ENCODE measurements at places on chromosomes 3 and 15.

- no peak for DNase-seq
Observed at GRCh38 chr3:52561028-52561747, 24.8 kb downstream of the UQCC5 start.

DNA sequence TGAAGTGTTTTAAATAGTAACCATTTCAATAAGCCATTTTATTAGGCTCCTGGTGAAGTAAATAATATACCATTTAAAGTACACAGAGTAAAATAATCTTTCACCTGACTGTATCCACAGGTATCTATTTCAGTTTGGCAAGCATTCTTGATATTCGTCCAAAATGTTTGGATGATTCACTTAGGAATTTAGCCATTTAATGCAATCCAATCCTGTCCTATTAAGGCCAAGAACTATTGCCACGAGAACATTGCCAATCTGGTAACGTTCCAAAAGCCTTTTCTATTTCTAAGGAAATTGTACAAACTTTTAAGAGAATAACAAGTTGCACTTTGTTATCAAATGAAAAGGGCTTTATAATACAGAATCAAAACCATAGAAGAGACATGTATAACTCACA lies 209.8 kb upstream of the THRB start:
- no peak for DNase-seq

DNA sequence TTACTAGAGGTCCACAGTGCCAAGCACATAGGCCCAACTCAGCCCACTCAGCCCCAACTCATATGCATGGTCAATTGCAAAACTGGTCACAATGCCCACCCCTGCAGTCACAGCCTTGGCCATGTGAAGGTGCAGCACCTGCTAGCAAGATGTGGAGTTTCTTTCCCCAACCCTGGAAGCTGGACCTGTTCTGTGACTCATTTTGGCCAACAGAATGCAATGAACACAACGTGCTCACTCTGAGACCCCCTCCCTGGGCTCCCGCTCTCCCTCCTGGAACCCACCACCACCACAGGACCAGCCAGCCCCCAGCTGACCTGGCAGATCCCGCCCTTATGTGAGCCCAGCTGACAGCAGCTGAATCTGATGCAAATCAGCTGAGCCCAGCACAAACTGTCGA lies 34.4 kb downstream of the ALDH1L1 start:
- DNase-seq = no peak

- no peak for DNase-seq
Observed at GRCh38 chr3:27923349-27924068, 201.4 kb upstream of the EOMES start.

DNA sequence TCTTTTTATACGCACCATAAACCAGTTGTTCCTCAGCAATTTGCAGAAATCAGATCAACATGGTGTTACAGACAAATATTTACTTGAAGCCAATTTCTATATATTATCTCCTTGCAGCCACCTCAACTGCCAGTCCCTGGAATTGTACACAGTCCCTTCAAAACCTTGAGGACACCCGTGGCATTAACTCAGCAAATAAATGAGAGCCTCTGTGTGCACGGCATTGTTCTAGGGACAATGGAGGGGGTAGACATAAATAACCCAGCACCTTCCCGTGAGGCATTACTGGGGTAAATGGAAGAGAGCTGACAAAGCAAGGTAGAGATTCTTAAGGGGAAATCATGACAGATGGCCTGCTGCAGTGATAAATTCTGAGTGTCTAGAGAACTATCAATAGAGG lies 12.5 kb downstream of the TM2D3 start:
- DNase-seq = no peak

DNA sequence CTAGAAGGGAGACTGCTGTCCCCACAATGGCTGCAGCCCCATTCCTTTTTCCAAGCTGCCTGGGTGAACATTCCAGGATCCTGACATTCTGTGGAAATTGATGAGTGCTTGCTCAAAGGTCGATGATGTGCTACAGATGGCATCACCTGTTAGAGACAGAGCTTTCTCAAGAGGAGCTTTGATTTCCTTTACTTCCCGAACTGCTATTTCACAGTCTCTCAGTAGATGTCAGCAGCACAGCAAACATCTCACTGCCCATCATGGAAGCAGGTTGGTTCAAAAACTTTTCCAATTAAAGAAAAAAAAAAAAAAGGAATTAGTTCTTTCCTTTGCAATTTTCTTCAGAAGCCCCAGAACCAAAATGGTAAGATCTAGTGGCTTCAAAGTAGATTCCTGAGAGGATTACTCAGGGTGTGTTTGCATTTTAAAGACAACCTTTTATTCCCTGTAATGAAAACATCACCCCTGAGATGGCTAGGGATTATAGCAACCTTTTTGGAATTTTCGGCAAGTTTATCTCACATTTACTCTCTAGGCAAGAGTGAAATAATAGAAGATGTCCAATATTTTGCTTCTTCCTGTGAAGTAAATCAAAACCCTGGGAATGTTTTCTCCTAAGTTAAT lies 44.8 kb downstream of the POLR2M start:
- no peak for DNase-seq

DNA sequence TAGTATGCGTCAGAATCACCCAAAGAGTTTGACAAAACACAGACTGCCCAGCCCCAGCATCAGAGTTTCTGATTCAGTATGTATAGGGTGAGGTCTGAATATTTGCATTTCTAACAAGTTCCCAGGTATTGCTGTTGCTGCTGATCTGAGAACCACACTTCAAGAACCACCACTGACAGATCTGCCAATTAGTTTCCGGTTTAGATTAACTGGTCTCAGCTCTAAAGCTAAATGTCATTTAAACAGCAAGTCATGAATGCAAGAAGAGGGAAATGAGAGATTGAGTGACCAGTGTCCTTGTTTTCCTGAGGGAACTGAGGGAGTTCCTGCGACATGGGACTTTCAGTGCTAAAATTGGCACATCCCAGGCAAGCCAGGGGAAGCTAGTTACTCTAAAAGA lies 305.0 kb downstream of the ZNF385D start:
- no peak for DNase-seq

- DNase-seq = no peak
Observed at GRCh38 chr15:57053470-57053869, 135.0 kb downstream of the TCF12 start.

GRCh38 chr3:178159691-178160220 lies 376.5 kb upstream of the KCNMB2 start:
- DNase-seq = no peak

DNA sequence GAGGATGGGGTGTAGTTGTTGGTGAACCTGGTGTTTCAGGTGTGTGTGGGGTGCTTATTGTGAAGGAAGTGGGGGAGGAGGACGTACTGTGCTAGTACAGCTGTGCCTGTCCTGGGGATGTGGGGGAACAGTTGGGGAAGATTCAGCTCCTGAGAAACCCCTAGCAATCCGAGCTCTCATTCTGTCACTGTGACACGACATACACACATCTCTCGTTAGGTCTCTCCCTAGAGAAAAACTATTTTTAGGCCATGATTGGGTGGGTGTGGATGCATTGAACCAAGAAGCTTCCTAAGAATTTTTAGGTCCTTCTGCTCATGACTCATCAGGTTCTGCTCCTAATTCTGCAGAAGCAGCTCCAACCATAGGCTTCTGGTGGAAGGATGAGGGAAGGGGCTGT lies 54.3 kb downstream of the SLC30A4 start:
- no peak for DNase-seq

DNA sequence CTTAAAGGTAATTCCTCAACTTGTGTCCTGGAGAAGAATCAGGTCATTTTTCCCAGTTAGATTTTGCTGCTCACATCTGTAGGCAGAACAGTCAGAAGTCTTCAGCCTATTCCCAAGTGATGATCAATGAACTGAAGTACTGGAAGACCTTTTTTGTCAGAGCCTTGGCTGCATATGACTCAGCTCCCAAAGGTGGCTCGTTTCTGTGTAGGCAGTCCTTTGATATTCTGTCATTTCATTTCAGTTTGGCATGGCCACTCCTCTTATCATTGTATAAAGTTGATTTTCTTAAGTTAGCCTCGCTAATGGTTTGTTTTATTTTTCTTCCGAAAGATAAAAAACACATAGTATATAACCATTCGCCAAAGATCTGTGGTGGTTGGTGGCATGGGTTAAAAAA lies 90.7 kb downstream of the KLHL25 start:
- no peak for DNase-seq

- DNase-seq = no peak
Observed at GRCh38 chr3:156148946-156149381, 28.6 kb downstream of the KCNAB1 start.

DNA sequence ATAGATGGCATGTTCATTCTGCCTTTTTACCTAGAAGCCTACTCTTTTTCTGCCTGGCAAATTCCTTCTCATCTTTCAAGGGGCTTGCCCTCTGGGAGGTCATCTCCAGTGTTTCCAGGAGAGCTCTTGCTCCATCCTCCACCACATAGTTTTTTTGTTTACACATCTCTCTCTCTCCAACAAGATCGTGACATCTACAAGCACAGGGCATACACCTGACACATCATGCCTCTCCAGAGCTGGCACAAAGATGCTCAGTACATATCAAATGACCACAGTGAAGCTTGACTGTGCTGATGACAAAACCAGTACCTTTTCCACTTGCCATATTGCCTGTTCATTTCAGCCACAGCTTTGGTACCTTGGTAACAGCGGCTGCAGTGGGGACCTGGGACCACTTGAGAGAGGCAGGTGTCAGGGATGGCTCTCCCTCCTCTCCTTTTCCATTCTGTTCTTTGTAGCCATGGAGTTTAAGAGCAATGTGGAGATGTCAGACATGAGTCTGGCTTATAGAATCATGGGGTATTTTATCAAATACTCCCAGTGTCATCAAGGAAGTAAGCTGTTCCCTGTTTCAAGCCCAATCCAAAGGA lies 15.4 kb downstream of the ALPK3 start:
- no peak for DNase-seq

GRCh38 chr15:71106802-71107500 lies 8.3 kb upstream of the THSD4 start:
- no peak for DNase-seq

- DNase-seq = peak; percentile 33
Observed at GRCh38 chr3:129016356-129016719, 15.2 kb downstream of the EFCC1 start.

DNA sequence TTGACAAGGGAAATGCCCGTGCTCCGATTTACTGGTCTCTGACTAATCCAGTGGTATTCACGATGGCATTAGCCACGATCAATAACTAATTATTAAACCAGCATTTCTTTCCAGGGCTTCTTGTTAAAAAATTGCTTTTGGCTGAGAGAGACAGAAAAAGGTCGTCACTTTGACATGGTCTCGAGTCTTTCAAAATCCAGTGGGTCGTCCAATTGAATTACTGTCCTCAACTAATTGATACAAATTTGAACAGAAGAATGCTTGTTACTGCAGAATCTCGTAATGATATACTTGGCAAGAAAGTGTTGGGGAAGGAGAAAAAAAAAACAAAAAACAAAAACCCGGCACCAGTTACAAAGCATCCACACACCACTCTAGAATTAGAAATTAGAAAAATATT lies 318.4 kb downstream of the NR2F2 start:
- DNase-seq = no peak

- DNase-seq = no peak
Observed at GRCh38 chr15:66923438-66923881, 141.9 kb upstream of the SMAD3 start.

- no peak for DNase-seq
Observed at GRCh38 chr15:77759896-77760592, 127.3 kb upstream of the LINGO1 start.

DNA sequence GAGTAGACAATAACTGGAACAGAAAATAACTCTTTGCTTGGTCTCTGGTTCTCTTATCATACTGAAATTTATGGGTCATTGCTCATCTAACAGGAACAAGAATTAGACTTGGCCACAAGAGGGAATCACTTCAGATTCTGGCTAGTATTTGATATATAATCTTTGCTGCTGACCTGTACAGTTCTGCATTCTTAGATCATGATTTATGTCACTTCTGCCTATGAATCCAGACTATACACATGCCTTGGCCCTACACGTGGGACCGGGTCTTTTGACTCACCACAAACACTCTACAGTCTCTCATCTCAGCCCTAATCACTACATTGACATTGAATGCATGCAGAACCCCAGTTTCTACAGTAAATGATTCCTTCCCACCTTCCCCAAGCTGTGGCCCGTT lies 162.5 kb upstream of the SOX2 start:
- DNase-seq = no peak

GRCh38 chr3:67535006-67535405 lies 119.4 kb downstream of the SUCLG2 start:
- DNase-seq = no peak

GRCh38 chr3:146342989-146343388 lies 92.1 kb upstream of the PLSCR4 start:
- DNase-seq = no peak

GRCh38 chr3:83524901-83525300 lies 1433.9 kb upstream of the CADM2 start:
- no peak for DNase-seq

- peak; percentile 65 for DNase-seq
Observed at GRCh38 chr3:56800130-56800831, 1.5 kb downstream of the ARHGEF3 start.

GRCh38 chr15:85037641-85038040 lies 56.0 kb downstream of the PDE8A start:
- DNase-seq = no peak

DNA sequence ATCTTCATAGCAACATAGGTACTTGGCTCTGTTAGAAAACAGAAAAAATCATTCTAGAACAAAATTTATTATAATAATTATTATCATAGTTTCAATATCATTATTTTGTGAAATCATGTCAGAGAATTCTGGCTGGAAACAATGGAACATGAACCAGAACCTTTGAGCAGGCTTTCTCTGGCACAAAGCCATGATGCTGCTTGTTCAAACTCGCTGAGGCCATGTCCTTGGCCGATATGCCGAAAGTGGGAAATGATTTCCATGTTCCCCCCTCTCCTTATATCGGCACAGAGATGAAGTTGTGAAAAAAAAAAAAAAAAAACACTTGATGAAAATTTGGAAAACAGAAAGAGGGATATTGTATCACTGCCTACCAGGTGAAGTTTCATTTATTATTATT lies 49.0 kb upstream of the MRPL3 start:
- DNase-seq = no peak

DNA sequence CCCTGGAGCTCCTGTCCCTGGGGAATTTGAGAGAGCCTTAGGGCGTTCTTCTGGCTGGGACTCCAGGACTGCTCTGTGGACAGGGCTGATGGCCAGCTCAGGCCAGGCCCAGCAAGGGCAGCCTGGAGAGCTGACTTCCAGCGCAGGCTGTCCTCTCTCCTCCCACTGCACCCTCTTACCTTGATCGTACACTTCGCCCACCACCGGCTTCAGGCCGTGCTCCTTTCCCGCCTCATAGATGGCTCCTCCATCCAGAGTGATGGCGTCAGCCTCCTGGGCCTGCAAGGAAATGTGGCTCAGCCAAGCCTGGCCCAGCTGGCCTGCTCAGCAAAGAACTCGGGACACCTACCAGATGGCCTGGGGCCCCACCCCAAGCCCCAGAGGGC lies 3.1 kb downstream of the MELTF start:
- DNase-seq = no peak

DNA sequence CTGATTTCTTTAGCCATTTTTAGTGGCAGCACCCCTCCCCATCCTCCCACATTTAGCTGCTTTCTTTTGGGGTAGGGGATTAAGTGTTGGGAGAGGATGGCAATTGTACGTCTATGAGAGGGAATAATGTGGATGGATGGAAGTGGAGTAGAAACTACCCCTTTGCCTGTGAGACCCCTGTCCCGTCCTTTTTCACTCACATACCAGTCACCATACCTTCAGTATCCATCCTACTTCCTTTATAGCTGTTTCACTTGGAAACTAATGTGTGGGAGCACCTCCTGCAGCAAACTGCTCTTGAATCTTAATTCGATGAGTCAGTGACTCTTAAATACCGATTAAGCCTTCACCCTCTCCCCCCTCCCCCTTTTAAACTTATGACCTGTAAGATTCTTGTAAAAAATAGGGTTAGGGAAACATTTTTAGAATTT lies 730 bp downstream of the SPRED1 start:
- DNase-seq = no peak

GRCh38 chr15:85000937-85001336 lies 19.3 kb downstream of the PDE8A start:
- DNase-seq = no peak
